ENCODE measurements at places on chromosomes 1 and 21. TPM values are rescaled to one million over a fixed set of nuclear protein-coding genes. Genes with fewer than 3 reads are reported as not detected.

CR1L gene
- total RNA-seq, result not detected

CELA2A gene
- total RNA-seq, result not detected

WNT3A gene
- total RNA-seq, result not detected

SLFNL1 gene
- total RNA-seq, result not detected

TFF3 gene
- total RNA-seq, result not detected

SLC19A1 gene
- total RNA-seq, result 23.9 TPM

KLHDC8A gene
- total RNA-seq, result 0.62 TPM

TLR5 gene
- total RNA-seq, result 0.08 TPM

DIO1 gene
- total RNA-seq, result not detected

CLDN14 gene
- 0.10 TPM for total RNA-seq

Data from A549 treated with RU486 at 1 μM for 4 hours (cell line).